SHP77 (cell line): ENCODE measurements at places on chromosomes 2 and 18.

- peak; percentile 31 for DNase-seq
Measured at GRCh38 chr2:127422559-127423477, 4.6 kb downstream of the PROC start.

GRCh38 chr2:34567128-34567527 is 968.0 kb upstream of the FAM98A start:
- no peak for DNase-seq

DNA sequence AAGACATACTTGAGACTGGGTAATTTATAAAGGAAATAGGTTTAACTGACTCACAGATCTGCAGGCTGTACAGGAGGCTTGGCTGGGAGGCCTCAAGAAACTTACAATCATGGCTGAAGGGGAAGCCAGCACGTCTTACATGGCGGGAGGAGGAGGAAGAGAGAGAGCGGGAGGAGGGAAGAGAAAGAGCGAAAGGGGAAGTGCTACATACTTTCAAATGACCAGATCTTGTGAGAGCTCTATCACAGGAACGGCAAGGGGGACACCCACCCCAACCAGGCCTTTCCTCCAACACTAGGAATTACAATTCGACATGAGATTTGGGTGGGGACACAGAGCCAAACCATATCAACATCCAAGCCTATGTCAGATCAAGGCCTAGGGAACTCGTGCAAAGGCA is 24.2 kb downstream of the MYL12B start:
- DNase-seq: no peak

- DNase-seq: no peak
Measured at GRCh38 chr2:220767591-220768255, 804.4 kb downstream of the EPHA4 start.
